ENCODE measurements at places on chromosomes 4 and X.

GRCh38 chrX:135516376-135516775, 4.1 kb upstream of the INTS6L start:
- no peak for DNase-seq

DNA sequence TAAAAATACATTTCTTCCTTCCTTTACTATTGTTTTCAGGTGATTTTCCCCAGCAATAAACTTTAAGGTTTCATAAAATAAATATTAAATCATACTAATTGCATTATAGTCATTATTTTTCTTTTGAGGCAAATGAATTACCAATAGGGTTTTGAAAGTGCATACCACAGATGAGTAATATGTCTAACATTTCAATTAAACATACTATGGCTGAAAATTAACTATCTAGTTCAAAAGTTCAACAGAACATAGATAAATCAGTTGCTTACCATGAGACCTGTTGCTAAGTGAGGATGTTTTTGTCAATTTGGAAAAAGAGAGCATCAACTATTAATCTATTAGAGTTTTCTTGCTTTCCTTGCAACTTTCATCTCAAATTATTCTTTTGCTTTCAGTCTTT, 35.0 kb downstream of the NPY5R start:
- no peak for DNase-seq

- no peak for DNase-seq
Measured at GRCh38 chr4:174592985-174593335, 70.7 kb upstream of the HPGD start.

DNA sequence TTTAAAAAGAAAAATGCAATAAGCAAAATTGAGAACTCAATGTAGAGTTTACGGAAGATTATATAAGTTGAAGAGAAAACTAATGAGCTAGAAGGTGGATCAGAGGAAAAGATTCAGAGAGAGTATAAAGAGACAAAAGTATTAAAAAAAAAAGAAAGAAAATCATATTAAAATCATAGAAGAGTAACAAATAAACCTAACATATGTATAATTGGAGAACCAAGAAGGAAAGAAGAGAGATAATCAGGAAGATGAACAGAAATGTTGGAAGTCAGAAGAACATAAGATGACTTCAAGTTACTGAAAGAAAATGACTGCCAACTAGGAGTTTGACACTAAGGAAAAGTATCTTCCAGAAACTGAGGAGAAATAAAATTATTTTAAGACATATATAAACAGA, 34.3 kb upstream of the ANTXR2 start:
- no peak for DNase-seq

DNA sequence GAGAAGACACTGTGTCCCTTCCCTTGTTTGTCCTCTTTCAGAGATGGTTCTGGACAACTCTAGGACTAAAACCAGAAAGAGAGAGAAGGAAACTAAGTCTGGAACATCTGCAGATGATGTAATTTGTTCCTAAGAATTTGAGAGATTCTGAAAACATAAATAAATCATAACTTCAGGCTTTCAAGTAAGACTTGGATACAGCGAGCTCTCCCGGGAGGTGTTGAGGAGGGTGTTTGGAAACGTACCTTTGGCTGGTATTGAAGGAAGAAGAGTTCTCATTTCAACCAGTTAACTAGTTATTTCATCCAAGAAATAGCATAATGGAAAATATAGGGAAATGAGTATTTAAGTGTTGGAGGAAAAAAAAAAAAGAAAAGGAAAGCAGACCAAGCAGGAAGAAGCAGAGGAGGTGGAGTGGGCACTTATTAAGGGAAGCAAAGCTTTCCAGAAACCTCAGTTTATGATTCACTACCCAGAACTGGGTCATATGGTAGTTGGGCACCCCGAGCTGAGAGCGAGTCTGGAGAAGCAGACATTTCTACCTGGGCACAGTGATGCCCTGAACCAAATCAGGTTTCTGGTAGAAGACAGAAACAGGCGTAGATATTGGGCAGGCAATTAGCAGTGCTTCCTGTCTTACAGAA, 26.9 kb downstream of the CCNG2 start:
- no peak for DNase-seq

DNA sequence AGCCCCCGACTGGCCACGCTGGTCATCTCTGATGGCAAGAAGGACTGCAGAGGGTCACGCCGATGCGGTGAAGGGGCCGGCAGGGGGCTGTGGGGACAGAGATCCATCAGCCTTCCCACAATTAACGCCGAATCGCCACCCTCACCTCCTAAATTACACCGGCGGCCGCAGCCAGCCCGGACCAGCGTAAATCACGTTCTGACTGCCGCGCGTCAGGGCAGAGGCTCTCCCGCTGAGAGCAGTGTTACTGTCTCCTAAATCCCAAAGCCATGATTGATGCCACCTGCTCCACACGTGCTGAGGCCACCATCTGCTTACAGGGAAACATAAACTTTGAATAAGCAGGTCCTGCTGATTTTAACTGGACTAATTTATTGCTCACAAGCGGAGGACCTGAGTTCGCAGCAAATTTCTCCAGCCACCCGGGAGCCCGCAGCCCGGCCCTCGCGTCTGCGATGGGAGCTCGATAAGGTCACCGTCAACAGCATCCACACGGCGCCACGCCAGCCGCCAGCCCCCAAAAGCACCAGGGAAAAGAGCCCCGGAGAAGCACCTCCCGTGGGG, 127.3 kb upstream of the NKX1-1 start:
- DNase-seq = no peak

DNA sequence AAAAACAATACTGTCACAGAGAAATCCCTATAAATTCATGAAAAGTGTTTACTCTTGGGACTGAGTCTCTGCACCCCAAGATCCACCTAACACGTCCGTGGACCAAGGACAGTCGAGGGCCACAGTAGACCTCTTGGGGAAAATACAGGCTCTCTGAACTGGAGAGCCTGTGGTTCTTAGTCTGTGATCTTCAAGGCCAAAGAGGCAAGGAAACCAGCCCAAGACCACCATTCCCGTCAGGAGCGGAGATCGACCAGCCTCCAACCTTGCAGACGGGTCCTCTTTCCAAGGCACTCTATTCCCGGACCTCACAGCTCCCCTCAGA, 1.6 kb upstream of the APBB2 start:
- DNase-seq = no peak

Data from activated CD4-positive, alpha-beta T cell treated with anti-CD3 and anti-CD28 coated beads, Interleukin-2, amount 50 U/mL, for 24 hours (primary cell).